ENCODE measurements at places on chromosomes 1 and 21.

DNA sequence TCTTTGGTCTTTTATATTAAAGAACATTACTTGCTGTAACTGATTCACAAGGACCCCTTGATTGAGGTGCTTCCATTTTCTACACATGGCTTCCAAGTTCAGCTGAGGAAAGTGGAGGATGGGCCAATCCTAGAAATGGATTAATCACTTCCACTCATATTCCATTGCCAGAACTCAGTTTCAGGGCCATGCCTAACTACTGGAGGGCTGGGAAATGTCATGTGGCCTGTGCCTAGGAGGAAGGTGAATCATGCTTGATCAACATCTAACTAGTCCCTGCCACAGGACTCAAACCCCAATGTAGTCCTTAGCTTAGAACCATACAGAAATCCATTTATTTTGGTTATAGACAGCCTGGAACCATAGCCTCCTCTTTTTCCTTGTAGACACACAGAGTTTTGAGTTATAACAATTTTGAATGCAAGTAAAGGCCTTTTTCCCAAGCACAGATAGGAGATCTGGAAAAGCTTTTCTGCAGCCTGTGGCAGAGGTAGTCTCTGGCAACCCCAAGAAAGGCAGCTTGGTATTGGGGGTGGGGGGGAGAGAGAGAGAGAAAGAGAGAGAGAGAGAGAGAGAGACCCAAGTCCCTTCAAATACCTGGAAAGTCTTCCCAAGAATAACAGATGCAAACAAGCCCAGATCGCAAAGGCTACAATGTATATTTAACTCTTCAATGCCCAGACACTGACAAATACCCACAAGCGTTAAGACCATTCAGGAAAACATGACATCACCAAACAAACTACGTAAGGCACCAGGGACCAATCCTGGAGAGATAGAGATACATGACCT, 12.5 kb downstream of the MAST2 start:
- no peak for DNase-seq

GRCh38 chr1:212228591-212229119, 56.6 kb upstream of the PPP2R5A start:
- no peak for DNase-seq

DNA sequence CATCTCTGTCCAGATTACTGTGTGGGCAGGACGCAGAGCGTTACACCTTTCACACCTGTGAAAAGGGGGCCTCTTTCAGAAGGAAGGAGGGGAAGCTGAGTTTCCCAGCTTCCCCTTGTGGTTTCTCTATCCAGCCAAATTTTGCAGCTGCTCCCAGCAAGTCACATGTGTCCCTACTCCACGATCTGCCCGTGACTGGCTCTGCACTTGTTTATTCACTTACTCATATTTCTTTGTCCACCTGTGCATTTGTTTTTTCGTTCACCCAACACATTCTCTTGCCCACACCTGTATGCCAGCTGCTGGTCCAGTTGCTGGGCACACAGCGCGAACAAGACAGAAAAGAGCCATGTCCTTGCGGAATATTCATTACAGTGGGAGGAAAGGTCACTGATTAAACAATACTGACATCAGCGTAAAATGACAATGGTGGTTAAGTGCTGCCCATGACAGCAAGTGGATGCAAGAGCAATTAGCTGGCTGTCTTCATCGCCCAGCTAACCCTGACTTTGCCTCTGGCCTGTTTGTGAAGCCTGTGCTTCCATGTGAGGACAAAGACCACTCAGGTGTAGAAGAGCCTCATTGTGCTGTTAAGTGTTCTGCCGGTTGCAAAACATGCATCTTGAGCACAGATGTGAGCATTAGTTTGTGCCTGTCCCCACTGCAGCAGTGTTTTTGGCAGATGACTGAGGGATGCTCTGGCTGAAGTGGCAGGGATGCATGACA, 28.6 kb upstream of the NEK2 start:
- no peak for DNase-seq

- DNase-seq, result no peak
These were observed 468.1 kb downstream of the RPS6KC1 start for GRCh38 chr1:213519098-213519497.

GRCh38 chr1:102535829-102536505, 539.2 kb upstream of the OLFM3 start:
- no peak for DNase-seq

- no peak for DNase-seq
These were observed 44.9 kb upstream of the APOBEC4 start for GRCh38 chr1:183697814-183698590.

DNA sequence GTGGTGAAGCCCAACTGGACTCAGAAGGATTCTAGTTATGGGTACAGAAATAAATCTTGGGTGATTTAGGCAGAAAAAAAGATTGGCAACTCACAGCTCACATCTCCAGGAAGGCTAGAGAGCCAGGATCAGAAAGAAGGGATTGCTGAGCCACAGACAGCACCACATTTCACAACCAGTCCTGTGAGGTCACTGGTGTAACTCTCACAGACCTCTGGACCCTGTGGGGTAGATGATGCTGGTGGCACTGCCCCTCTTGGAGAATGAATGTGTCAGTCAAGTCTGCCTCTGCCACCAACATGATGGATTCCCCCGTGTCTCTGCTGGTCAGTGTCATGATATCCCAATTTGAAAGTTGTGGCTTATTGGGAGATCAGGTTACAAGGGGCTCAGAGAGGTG, 70.9 kb upstream of the HMCN1 start:
- DNase-seq, result no peak

GRCh38 chr1:186557147-186557777, 96.3 kb upstream of the PDC start:
- DNase-seq, result no peak

- peak; percentile 65 for DNase-seq
These were observed at the start of gene COL6A1 for GRCh38 chr21:45981151-45982091. Gene COL6A1 (plus strand): TSS chr21:45981770. CDS start chr21:45981851, 81 bp downstream.

GRCh38 chr1:155121249-155121648, 6.4 kb upstream of the EFNA1 start:
- no peak for DNase-seq

DNA sequence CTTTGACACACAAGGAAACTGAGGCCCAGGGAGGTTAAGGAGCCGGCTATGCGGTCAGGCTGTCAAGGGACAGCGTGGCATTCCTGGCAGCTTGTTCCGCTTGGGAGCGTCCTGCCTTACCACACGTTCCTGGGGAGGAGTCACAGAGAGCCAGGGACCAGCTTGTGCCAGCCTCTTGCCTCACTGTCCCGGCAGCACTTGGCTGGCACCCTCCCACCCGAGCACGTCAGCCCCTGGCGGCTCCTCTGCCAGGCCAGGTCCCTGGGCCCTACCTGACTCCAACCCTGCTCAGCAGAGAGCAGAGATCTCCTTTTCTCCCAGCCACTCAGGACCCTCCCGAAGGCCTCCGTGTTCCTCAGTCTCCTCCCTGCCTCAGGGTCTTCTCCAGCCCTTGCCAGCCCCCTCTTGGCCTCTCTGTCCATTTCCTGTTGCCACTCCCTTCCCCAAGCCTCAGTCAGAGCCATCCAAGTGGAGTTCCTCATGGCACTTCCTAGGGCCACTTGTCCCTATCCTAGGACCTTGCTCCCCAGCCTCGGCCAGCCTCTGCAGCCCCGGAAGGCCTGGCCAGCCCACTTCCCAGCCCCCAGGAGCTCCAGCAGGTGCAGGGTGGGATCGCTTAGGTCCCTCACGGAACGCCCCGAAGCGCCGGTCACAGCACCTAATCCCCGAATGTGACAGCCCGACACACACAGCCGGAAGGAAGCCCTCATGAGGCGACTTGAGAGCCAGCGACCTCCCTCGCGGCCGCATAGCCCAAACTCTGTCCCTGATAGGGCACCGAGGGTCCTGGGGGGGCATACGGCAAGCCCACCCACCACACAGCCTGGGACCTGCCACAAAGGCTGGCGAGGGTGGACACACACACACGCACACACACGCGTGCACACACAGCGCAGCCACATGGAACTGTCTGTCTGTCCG, 130.3 kb downstream of the CASZ1 start:
- no peak for DNase-seq

All from CD4-positive, alpha-beta T cell treated with Interleukin-15 for 1 hour (primary cell).